ENCODE measurements at places on chromosomes 12 and 14. TPM values are rescaled to one million over a fixed set of nuclear protein-coding genes. Genes with fewer than 3 reads are reported as not detected.

The BAZ2A gene
- 97.8 TPM for total RNA-seq

The IRAK3 gene
- total RNA-seq, result 1.8 TPM

The KRT79 gene
- not detected for total RNA-seq

The CDKN1B gene
- total RNA-seq, result 95.4 TPM

The KERA gene
- not detected for total RNA-seq

The LRRIQ1 gene
- not detected for total RNA-seq

The CBLN3 gene
- total RNA-seq, result 11.1 TPM

The MGAT4C gene
- total RNA-seq, result not detected

The GPHN gene
- total RNA-seq, result 23.2 TPM

The SELPLG gene
- total RNA-seq, result 79.7 TPM

The CACNA1C gene
- total RNA-seq, result 0.21 TPM

The ETFBKMT gene
- 0.24 TPM for total RNA-seq

The JPH4 gene
- total RNA-seq, result not detected

The SLC4A8 gene
- total RNA-seq, result 2.2 TPM

GRCh38 chr14:51972566-51972965 lies 16.8 kb upstream of the RTRAF start:
- no peak for ATAC-seq

GRCh38 chr14:48289701-48290100 lies 614.3 kb upstream of the MDGA2 start:
- no peak for ATAC-seq

- ATAC-seq, result no peak
Observed at GRCh38 chr14:68939893-68940613, 39.0 kb downstream of the ACTN1 start.

- ATAC-seq, result no peak
Observed at GRCh38 chr12:3097836-3098235, 20.7 kb downstream of the TSPAN9 start.

- no peak for ATAC-seq
Observed at GRCh38 chr14:92687681-92688433, 60.6 kb downstream of the LGMN start.

DNA sequence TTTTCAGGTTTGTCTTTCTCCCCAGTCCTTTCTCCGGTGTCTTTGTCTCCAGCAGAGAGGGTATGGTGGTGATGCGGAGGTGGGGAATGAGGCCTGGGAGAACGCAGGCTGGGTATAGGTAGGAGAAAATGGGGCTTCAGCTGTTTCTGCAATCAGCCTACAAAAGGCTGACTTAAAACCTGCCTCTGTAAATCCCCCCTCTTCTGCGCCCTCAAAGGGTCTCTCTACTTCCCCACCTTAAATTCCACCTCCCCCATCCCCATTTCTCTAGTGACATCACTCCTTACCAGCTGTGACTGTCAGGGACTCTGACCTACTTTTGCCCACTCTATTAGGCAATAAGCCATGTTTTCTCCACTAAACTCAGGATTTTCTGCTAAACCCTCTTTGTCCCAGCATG lies 8.1 kb upstream of the RIMKLB start:
- ATAC-seq, result no peak

- ATAC-seq, result peak; percentile 44
Observed at GRCh38 chr14:76647697-76648298, 113.5 kb upstream of the VASH1 start.

GRCh38 chr14:55819610-55820304 lies 239.8 kb downstream of the KTN1 start:
- ATAC-seq, result peak; percentile 43

- ATAC-seq, result no peak
Observed at GRCh38 chr14:71271166-71271945, 364.1 kb downstream of the PCNX1 start.

- ATAC-seq, result no peak
Observed at GRCh38 chr14:104567957-104568225, 11.7 kb upstream of the C14orf180 start.

DNA sequence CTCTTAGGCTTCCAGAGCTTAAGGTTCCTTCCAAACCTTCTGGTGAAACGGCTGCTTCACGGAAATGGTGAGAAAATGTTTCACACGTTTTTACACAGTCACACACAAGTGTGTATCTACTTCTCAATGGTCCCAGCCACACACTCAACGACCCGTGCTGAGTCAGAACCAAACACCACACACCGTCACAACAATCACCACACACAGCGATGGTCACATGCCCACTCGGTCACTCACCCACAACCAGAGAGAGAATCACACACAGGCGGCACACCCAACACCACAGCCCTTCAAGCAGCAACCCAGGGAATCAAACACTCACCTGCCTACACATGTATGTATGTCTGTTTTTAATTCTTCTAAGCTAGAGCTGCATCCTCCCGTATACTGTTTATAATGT lies 12.6 kb upstream of the PLEKHD1 start:
- ATAC-seq, result peak; percentile 91

- ATAC-seq, result peak; percentile 73
Observed at GRCh38 chr12:116703214-116703795, 34.6 kb downstream of the SPRING1 start.

DNA sequence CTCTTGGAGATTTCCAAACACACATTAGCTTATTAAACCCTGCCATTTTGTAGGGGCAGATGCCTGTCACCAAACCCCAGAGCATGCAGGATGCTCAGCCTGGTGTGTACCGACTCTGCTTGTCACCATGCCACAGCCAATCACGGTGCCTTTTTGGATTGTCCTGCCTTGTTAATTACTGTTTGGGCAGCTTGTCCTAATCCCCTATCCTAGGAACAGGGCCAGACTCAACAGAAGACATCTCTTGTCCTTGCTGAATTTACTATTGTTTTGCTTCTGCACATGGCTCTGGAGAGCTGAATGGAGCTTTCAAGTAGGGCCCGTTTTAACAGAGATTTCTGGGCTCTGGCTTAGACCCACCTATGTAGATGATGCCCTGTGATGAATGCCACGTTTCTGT lies 388.5 kb downstream of the AACS start:
- no peak for ATAC-seq

DNA sequence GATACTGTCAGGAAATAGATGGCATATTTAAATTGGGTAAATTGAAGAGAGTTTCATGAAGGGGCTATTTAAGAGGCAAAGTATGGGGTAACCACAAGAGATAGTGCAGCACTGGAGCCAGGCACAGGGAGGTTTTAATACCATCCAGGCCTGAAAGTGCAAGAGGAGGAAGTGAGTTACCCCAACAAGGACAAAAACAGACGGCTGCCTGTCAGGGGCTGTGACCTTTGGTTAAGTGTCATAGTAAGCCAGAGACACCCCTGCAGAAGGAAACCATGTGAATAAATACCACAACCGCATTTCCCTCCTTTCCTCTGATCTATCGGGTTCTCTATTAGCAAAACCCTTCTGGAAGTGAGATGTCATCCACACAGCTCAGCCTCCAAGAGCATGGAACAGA lies 122.0 kb upstream of the DHRS4 start:
- peak; percentile 21 for ATAC-seq

- ATAC-seq, result no peak
Observed at GRCh38 chr12:124630791-124631313, 63.4 kb upstream of the NCOR2 start.

DNA sequence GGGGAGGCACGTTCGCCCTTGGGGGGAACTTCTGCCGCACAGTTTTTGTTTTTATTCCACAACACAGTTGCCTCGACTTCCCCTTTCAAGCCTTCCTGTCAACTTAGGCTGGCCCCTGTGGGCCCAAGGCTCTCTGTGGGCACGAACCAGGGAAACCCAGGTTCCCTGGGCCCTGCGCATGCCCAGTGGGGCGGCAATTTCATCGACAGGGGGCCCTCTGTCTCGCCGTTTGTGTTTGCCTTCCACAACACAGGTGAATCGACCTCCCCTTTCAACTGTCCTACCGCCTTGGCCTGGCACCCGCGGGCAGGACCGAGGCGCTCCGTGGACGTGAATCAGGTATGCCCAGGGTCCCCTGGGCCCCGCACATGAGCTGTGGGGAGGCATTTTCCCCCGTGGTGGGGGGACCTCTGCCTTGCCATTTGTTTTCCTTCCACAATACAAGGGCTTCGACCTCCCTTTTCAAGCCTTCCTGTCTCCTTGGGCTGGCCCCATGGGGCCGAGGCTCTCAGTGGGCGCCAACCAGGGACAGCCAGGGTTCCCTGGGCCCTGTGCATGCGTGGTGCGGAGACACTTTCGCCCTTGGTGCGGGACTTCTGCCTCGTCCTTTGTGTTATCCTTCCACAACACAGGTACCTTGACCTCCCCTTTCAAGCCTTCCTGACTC lies 354.0 kb downstream of the ALG10 start:
- ATAC-seq, result no peak

- no peak for ATAC-seq
Observed at GRCh38 chr12:120514002-120514401, 15.0 kb downstream of the COQ5 start.

GRCh38 chr12:42474391-42474790 lies 115.2 kb downstream of the PRICKLE1 start:
- peak; percentile 45 for ATAC-seq

DNA sequence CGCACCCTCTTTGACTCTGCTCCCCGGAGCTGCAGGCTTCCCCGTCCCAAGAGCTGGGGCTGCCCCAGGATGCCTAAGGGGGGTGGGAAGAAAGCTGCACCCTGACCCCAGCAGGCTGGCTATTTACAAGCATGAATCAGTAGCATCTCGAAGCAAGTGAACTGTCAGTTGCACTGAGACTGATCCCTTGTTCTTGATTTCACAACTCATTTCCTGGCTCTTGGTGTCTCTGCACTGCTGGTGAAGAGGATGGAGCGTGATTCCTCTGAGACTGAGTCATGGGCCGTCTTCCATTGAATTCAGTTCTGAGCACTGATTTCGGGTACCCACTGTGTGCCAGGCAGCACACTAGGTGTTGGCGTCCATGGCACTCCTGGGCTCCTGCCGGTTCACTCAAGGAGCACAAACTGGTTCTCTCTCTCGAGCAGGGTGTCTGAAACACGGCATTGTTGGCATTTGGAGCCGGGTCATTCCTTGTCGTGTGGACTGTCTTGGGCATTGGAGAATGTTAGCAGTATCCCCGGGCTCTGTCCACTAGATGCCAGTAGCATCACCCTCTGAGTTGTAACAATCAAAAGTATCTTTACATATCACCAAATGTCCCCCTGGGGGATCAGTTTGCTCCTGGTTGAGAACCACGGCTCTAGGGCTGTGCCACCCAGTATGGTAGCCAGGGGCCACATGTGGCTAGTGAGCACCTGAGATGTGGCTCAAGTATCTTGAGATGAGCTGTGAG lies 86.9 kb downstream of the RIN3 start:
- ATAC-seq, result peak; percentile 23

- ATAC-seq, result no peak
Observed at GRCh38 chr14:59086241-59086882, 102.1 kb upstream of the DAAM1 start.

DNA sequence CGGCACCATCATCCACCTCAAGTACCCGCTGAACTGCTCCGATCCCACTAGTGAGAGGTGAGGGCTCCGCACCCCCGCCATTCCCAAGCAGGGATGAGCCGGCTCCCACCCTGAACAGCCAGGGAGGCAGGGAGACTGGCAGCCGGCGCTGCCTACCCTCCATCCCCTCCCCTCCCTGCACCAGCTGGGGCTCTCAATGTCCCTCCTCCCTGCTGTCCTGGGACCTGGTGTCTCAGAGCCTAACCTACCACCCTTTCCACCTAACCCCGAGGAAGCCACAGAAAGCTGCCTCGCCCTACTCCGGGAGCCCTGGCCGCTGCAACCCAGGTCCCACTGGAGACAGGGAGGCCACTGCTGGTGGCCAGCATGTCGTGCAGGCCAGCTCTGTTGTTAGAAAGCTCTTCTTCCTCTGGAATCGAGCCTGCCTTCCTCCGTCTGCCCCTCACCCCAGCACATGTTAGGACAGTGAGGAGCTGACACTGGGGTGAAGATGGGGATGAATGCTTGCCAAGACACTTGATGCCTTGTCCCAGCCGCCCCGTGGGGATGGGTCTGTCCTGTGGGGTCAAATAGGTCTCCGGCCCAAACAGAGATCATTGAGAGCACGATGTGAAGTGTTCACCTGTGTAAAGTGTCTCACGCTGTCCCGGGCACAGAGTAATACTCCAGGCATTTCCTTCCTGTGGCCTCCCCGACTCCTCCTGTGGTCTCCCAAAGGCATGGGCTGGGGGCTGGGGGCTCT lies 1.1 kb downstream of the PTPN6 start:
- ATAC-seq, result peak; percentile 6

- no peak for ATAC-seq
Observed at GRCh38 chr12:104094284-104094683, 30.0 kb downstream of the HCFC2 start.

GRCh38 chr12:132429602-132429945 lies 60.4 kb upstream of the FBRSL1 start:
- no peak for ATAC-seq

DNA sequence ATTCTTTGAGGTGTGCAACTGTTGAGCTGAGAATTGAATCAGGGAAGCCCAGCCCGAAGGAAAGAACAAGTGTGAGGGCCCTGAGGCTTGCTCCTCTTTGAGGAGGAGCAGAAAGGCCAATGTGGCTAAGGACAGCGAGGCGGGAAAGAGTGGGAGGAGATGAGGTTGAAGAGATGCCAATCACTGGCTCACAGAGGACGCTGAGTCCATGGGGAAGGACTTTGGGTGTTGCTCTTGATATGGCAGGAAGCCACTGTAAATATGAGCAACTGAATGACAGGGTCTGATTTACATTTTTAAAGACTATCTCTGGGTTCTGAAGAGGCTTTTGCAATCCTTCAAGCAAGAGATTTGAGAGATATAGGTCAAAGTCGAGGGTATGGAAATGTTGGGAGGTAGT lies 3.3 kb upstream of the APPL2 start:
- ATAC-seq, result no peak

DNA sequence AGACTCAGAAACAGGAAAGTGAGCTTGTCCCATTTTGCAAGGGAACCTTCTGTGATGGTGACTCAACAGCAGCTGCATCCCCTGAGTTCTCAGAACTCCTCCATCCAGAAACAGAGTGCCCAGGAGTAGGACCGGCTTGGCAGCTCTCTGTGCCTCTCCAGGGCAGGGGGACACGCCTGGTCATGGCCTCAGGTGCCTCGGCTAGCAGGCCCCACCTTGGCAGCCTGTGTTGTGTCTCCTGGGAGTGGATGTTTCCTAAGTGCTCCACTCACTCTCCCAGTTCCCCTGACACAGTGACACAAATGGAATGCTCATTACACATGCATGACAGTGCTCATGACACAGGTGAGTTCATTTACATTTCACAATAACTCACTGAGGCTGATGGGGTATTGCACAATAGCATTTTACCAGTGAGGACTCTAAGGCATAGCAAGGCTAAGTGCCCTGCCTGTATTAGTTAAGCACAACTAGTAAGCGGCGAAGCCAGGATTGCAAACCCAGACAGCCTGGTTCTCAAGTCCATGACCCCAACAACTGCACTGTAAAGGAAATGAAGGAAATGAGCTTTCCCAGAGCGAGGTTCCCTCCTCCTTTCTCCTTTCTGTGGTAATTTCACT lies 47.4 kb downstream of the CALM1 start:
- no peak for ATAC-seq

DNA sequence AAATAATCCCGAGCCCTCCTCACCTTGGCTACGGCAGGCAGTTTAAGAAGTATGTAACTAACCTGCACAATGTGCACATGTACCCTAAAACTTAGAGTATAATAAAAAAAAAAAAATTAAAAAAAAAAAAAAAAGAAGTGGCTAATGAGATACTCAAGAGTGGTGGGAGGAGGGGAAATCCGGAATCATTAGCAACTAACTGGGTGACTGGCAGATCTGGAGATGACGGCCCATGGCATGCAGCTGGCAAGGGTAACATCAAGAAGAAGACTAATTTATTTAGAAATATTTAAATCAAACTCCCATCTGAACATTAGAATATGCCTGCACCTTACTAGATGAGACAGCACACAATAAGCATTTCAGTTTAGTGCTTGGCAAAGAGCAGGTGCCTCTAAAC lies 52.3 kb upstream of the TMCC3 start:
- no peak for ATAC-seq

- ATAC-seq, result no peak
Observed at GRCh38 chr14:105483300-105484068, 3.2 kb upstream of the CRIP1 start.

Data from activated T-helper 17 cell treated with anti-CD3 and anti-CD28 coated beads, Interleukin-2, amount 50 U/mL, for 72 hours (primary cell).